Activated T-helper 1 cell treated with anti-CD3 and anti-CD28 coated beads, Interleukin-12 subunit alpha, Interleukin-12 subunit beta, Interleukin-2, Interleukin-4 antibody, amounts not matched to agents 30 ng/mL and 10 ng/mL and 1 ng/mL, durations not matched to agents 14 hours and 24 hours and 36 hours (primary cell): ENCODE measurements at places on chromosomes 13 and 19.

DNA sequence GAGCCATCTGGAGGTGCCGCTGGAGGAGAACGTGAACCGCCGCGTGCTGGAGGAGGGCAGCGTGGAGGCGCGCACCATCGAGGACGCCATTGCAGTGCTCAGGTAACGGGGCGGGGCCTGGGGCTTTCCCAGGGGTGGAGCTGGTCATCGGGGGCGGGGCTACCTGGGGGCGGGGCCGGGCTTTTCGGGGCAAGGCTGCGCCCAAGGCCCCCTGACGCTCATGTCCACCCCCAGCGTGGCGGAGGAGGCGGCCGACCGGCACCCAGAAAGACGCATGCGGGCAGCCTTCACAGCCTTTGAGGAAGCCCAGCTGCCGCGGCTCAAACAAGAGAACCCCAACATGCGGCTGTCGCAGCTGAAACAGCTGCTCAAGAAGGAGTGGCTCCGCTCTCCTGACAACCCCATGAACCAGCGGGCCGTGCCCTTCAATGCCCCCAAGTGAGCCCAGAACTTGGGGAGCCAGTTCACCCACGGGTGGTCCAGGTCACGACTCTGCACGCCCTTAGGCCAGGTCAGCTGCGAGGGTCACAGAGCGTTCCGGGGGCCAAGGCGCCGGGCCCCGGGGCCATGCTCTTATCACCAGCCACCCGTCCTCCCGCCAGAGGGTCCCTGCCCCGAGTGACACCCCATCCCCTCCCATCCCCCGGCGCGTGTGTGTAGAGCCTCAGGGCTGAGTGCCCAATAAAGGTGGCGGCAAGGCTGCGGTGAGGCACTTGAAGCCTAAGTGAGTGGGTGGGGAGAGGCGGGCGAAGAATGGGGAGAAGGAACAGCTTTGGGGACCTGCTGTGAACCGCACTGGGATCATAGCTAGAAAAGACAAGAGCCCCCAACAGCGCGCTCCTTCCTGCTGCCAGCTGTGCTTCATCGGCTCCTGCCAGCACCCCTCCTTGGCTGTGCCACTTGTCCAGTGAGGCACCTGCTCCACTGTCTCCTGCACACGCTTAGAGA lies 10.7 kb downstream of the CCDC124 start:
- DNase-seq = no peak

DNA sequence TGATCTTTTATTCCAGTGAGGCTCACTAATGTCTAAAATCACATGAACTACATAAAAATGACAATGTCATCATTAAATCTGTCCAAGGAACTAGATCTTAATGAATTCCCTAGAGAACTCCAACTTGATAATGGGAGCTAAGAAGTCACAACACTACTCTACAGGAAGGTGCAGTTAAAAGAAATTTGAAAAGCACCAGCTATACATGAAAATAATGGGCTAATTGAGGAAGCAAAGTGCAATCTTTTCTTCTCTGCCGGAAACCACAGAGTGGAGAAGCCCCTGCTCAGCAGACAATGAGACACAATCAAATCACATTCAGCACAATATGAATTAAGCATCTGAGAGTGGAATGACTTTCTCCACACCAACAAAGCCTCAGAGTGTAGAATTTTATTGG lies 261.7 kb downstream of the LHFPL6 start:
- no peak for DNase-seq

GRCh38 chr13:45373162-45373547 lies 32.2 kb upstream of the TPT1 start:
- DNase-seq = no peak

GRCh38 chr13:108895220-108895704 lies 265.9 kb downstream of the MYO16 start:
- DNase-seq = no peak

- DNase-seq = no peak
Measured at GRCh38 chr13:104314321-104314720, 1248.1 kb upstream of the SLC10A2 start.

DNA sequence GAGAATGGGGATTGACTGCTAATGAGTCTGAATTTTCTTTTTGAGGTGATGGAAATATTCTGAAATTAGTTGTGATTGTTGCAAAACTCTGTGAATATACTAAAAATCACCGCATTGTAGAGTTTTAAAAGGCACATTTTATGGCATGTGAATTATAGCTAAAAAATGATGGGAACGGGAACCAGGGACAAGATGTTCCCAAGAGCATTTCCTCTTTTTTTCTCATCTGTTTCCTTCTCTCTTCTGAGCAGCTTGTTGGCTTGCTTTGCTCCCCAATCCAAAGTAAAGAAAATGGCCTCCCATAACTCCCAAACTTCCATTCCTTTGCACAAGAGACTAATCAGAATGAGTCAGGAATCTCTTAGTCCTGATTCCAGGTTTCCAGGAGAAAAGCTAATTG lies 459.2 kb downstream of the TSHZ3 start:
- no peak for DNase-seq

DNA sequence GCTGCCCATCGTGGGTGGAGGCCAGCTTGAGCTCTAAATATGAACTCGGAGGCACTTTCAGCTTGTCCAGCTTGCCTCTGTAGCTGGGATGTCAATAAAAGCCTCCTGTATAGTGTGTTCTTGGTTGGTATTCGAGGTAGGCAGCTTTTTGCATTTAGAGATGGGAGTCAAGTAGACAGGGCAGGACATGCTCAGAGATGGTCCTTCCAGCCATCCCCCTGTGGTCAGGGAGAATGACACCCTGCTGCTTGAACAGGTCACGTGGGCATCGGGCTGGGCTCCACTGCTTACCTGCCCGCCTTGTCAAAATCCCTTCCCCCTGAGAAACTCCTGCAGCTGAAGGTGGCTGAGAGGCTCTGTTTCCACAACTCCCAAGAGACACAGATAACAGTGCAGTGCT lies 302.5 kb downstream of the ZNF536 start:
- DNase-seq = no peak

DNA sequence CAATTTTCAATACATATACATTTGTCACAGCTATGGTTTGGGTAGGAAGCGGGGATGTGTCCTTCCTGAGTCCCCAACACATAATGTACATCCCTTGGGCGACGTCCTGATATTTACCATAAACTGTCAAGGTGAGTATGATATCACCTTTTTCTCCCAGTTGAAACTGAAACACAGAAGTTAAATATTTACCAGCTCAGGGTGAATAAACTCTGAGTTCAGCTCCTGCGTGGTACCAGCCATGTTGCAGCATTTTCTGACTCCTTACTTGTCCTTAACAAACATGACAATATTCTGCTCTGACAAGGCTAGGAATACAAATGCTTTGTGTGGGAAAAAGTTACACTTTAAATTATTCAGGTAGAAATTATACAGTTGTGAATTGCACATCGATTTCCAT lies 294.2 kb downstream of the TEX29 start:
- DNase-seq = no peak

DNA sequence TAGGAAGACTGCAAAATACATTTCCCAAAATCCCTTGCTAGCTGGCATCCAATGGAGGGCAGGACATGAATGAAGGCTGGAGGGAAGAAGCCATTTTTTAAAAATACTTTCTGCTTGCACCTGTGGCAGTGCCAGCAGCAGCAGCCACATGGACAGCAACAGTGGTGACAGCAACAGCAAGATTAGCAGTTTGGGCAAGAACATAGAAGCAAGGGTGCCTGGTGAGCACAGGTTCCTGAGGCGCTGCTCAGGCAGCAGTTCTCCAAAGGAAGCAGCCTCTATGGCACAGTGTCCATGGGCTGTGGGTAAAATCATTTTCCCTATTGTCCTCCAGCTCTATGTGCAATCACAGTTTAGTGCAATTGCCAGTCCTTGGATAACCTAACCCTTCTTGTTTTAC lies 1.3 kb upstream of the FAM216B start:
- DNase-seq = no peak

GRCh38 chr19:39193803-39194202 lies 3.0 kb upstream of the NCCRP1 start:
- DNase-seq = no peak

DNA sequence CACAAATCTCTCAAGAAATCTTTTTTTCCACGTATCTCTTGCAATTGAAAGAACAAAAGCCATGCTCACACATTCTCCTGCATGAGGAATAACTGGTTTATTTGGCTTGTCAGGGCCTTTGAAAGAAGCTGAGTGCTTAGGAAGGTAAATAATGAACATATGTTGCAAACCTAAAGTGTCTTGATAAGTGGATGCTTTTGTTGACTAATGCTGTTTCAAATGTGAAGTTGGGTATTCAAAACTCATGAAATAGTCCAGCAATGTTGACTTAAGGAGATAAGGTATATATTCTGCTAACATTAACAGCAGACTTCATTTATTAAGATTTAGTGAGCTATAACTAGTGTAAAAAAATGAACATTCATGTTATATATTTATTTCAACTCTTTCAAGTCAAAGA lies 1792.7 kb upstream of the MIR17HG start:
- DNase-seq = no peak

GRCh38 chr19:39407660-39408391 lies 1.2 kb downstream of the ZFP36 start:
- DNase-seq = peak; percentile 71

DNA sequence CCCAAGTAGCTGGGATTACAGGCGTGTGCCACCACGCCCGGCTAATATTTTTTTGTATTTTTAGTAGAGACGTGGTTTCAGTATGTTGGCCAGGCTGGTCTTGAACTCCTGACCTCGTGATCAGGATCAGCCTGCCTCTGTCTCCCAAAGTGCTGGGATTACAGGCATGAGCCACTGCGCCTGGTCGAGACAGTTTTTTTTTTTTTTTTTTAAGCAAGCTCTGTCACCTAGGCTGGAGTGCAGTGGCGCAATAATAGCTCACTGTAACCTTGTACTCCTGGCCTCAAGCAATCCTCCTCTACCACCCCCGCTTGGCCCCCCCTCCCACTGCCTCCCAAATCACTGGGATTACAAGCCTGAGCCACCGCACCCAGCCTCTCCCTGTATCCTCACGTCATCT lies 6.4 kb upstream of the MAP2K7 start:
- no peak for DNase-seq

GRCh38 chr19:43132696-43133095 lies 50.2 kb upstream of the PSG2 start:
- no peak for DNase-seq

DNA sequence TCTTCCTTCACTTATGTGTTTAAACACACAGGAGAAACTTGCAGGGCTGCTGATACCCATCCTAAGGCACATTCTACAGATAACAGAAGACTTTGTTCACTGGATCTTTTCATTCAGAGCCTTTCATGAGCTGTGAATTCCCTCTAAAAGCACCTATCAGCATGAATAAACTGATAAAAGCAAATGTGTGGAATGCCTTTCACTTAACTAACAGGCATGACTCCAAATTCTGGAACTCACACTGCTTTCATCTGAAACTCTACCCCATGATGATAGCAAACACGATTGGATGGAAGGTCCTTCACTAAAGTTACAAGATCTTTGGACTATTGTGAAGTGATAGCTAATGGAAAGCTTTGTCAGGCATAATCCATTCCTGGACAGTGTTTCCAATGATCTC lies 457.3 kb downstream of the EFNB2 start:
- DNase-seq = no peak

- no peak for DNase-seq
Measured at GRCh38 chr19:21912654-21913053, 76.7 kb upstream of the ZNF43 start.

GRCh38 chr13:47454986-47455385 lies 546.1 kb downstream of the SUCLA2 start:
- no peak for DNase-seq

DNA sequence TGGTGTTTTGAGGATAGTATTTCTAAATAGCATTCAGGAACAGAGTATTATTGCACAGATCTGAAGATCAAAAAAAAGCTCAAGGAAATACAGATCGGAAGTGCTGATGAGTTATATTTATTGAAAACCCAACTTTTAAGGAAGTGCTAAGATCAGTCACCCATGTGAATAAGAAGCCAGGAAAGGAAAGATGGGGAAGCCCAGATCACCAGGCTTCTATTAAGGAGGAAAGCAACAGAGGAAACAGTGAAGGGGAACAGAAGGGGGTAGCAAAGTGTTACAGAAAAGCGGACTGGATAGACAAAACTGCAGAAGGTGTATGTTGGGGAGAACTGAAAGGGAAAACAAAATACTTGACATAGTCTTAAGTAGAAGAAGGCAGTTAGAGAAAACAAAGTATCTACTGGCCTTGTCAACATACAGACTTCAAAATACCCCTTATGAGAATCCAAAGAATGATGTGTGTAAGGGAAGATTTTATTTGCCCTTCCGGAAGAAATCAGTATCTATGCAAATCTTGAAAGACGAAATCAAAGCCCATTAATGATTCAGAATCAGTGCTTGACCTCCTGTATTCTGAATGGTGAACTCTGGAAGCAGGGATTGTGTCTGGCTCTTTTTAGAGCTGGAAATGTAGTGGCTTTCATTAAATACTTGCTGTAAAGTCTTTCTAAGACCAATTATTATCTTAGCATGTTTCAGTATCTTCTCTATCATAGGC lies 12.1 kb downstream of the UFM1 start:
- no peak for DNase-seq

DNA sequence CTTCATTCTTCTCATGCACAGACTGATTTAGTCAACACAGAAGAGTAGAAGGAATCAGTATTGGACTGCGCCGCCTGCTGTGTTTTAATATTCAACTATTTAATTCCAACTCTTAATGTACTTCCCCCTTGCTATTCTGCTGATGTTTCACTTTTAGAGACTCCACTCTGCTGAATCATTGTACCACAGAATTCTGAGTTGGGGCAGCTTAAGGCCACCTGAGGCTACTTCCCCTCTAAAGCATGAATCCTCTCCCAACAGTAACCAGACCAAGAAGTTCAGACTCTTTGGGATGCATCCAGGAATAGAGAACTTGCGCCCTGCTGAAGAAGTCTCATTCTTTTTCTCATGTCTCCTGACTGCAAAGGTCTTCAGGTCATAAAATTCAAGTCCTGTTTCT lies 708.8 kb downstream of the UQCRFS1 start:
- DNase-seq = no peak

- DNase-seq = no peak
Measured at GRCh38 chr19:55147545-55148251, 1.3 kb downstream of the TNNT1 start.

DNA sequence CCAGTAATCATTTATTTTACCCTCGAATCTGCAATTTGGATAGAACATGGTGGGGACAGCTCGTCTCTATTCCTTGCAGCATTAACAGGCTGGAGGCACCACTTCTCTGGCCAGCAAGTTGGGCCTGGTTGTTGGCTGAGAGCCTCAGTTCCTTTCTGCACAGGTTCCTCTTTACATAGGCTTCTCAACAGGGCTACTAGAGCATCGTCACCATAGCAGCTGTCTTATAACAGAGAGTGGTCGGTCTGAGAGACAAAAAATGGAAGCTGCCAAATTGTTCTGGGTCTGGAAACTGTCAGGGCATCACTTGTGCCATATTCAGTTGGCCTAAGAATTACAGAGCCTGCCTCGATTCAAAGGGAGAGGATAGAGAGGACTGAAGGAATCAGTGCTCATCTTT lies 86.7 kb downstream of the DNAJC15 start:
- no peak for DNase-seq
